ENCODE measurements at places on chromosomes 7 and 10.

DNA sequence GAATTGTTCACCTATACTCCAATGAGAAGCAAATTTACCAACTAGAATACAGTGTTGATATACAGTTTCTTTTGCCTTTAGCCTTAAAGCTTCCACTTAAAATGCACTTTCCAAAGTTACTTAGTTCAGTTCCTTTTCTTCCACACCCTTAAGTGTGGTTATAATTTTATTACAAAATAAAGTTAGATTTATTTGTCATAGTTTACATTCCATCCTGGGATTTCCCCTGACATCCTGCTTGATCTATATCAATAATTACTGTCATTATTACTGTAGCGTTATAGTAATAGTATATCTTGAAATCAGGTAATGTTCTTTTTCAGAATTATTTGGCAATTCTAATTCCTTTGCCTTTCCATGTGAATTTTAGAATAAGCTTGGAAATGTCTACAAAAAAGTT, 23.3 kb upstream of the MEST start:
- no peak for DNase-seq

DNA sequence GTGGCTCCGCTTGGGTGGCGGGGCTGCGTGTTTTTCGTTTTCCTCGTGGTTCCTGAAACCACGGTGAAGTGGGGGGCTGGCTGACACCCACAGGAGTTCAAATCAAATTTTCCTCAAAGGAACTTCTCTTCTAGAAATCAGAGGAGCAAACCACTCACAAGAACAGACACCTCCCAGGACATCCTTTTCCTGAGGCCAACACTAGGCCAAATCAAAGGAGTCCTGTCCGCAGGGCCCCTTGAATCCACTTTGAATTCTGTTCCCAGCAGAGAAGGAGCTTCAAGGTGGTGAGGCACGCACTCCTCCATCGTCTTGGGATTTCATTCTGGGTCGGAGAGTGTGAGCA, 29.9 kb upstream of the ZNF273 start:
- DNase-seq, result no peak

GRCh38 chr7:96173781-96174180, 148.1 kb downstream of the SLC25A13 start:
- no peak for DNase-seq

DNA sequence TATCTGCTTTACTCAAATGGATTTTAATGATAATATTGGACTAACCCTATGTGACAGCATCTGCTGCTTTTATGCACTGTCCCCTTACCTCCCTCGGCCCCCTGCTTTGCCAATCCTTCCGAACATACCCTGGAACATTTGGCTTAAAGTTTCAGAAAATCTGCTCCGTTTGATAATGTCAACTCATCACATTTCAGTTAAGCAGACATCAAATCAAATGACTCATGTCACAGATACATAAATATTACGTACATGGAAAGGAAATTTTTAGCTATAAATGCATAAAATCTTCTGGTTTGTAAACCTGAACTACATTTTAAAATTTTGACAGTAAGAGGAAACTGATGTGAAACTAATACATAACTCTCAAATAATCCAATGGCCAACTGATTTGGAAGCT, 98.2 kb downstream of the CNTNAP2 start:
- DNase-seq, result no peak

- DNase-seq, result no peak
Observed at GRCh38 chr10:127349737-127350136, 153.3 kb upstream of the INSYN2A start.

GRCh38 chr10:47241946-47242867, 57.8 kb upstream of the GDF10 start:
- no peak for DNase-seq

DNA sequence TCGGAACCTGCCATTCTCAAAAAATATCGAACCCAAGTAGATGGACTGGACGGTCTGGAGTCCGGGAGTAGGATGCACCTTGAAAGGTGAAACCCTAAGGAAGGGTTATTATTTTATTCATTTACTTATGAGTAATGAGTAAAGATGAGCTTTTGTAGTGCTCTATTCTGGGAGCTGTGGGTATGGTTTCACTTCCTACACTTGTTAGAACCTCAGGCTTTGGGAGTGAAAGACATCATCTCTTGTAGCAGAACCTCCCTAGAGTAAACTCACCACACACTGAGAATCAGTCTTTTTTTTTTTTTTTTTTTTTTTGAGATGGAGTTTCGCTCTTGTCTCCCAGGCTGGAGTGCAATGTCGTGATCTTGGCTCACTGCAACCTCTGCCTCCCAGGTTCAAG, 389.4 kb upstream of the AUTS2 start:
- no peak for DNase-seq

- DNase-seq, result no peak
Observed at GRCh38 chr10:28686835-28687682, 9.7 kb downstream of the BAMBI start.

GRCh38 chr10:21526188-21526859, 842 bp upstream of the SKIDA1 start:
- peak; percentile 80 for DNase-seq

GRCh38 chr7:113431406-113431805, 313.1 kb upstream of the SMIM30 start:
- DNase-seq, result no peak

DNA sequence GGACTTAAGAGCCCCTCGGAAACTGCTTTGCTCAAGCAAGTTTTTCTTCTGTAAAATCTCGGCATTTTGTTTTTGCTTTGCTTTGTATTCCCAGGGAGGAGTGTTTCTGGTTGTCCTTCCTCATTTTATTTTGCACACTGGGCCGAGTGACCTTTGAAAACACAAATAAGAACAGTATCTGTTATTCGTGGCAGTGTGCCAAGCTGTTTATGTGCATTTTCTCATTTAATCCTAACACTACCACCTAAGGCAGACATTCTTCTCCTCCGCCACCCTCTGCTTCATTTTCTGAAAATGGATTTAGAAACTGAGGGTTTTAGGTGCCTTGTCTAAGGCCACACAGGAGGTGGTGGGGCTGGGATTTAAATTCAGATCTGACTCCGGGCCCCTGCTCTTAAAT, 218.5 kb downstream of the TCF7L2 start:
- DNase-seq, result no peak

DNA sequence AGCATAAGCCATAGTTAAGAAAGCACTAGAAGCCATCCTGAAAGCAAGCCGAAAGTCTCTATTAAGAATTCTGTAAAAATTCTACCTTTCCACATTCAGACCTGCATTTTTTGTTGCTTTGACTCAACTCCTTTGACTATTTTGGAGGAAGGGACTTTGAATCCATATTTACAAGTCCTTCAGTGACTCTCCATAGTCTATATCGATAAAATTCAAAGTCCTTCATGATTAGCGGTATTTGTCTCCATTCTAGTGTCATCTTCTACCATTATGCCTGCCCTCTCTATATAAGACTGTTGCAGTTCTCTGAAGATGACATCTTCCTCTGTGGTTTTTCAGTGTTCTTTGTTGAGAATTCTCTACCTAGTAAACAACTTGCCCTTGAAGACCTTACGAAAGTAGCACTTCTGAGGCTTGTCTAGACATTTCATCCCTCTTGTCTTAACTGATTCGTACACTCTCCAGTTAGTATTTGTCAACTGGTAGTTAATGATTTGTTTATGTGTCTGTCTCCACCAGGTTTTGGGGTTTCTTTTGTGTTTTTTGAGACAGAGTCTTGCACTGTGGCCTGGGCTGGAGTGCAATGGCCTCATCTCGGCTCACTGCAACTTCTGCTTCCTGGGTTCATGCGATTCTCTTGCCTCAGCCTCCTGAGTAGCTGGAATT, 1.7 kb downstream of the CCSER2 start:
- DNase-seq, result no peak

- DNase-seq, result no peak
Observed at GRCh38 chr7:128662091-128662490, 10.0 kb upstream of the GARIN1A start.

GRCh38 chr10:52488606-52489485, 174.8 kb downstream of the DKK1 start:
- peak; percentile 60 for DNase-seq

DNA sequence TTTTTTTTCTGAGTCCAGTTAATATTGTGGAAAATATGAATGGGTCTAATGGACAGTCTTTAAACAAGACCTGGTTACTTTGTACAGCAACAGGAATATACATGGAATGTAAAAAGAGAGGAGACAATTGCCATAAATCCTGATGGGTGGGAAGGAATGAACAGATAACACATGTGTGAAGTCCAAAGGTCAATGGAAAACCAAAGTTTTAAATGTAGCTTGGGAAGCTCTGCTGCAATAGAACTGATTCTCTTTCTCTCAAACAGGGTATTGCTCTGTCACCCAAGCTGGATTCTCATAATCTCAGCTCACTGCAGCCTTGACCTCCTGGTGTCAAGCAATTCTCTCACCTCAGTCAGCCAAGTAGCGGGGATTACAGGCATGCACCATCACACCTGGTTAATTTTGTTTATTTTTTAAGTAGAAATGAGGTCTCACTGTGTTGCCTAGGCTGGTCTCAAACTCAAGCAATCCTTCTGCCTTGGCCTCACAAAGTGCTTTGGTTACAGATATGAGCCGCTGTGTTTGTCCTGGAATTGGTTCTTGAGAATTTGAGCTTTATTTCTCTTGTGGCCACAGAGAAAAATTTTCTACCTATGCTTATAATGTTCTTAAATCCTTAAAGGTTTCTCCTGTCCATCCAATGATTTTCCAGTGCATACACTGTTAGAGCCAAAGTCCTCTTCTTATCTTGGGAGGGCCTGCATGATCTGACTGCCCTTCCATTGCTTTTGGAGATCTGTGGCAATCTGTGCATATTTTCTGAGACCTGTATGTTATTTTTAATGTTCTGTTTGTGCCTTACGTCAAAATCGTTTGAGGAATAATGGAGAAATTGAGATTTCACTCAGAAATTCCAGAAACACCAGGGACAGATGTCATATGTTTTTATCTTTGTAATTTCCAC, 30.7 kb upstream of the ZNF92 start:
- no peak for DNase-seq

DNA sequence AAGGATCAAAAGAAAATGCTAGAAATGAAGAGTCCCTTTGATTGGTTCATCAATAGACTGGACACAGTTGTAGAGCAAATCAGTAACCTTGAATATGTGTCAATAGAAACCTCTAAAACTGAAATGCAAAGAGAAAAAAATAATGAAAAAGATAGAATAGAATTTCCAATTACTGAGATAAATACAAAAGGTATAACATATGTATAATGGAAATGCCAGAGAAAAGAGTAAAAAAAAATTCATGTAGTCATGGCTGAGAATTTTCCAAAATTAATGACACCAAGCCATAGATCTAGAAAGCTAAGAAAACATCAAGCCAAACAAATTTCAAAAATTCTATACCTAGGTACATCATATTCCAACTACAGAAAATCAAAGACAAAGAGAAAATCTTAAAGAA, 62.0 kb upstream of the HGF start:
- no peak for DNase-seq

GRCh38 chr7:68216051-68216450, 1219.4 kb downstream of the TYW1 start:
- DNase-seq, result no peak

- DNase-seq, result no peak
Observed at GRCh38 chr10:103703941-103704919, 151.1 kb downstream of the SH3PXD2A start.

GRCh38 chr7:43735802-43736603, 6.7 kb upstream of the COA1 start:
- no peak for DNase-seq

DNA sequence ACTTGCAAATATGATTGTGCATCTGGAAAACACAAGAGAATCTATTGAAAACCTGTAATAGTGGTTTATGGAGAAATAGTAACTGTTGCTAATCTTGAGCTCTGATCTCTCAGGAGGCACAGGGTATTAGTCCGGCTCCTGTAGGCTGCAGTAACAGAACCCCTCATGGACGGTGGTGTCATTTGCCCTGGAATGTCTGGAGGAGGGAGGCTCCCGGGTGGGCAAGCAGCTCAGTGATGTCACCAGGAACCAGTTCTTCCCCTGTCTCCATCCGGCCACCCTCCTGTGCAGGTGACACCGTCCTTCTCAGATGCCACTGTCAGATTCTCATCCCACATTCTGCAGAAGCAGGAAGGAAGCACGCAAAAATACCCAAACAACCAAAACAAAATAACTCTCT, 29.3 kb downstream of the INPP5A start:
- DNase-seq, result no peak

- no peak for DNase-seq
Observed at GRCh38 chr10:17669185-17669872, 25.4 kb downstream of the STAM start.

GRCh38 chr10:69789164-69789576, 12.5 kb upstream of the COL13A1 start:
- DNase-seq, result no peak

Measured in fibroblast of mammary gland (primary cell).